ENCODE measurements at places on chromosomes 3 and 15. TPM values are rescaled to one million over a fixed set of nuclear protein-coding genes. Genes with fewer than 3 reads are reported as not detected.

The QTRT2 gene
- 7.6 TPM for total RNA-seq

The IREB2 gene
- 40.8 TPM for total RNA-seq

The NEK10 gene
- total RNA-seq, result not detected

The GNAT1 gene
- not detected for total RNA-seq

The CHST14 gene
- 8.6 TPM for total RNA-seq

The IQCF5 gene
- total RNA-seq, result not detected

The CACNA1D gene
- 0.74 TPM for total RNA-seq

The GPR149 gene
- total RNA-seq, result not detected

- no peak for DNase-seq
Observed at GRCh38 chr15:60044636-60045270, 40.6 kb downstream of the FOXB1 start.

GRCh38 chr15:71440489-71441110 is 325.3 kb downstream of the THSD4 start:
- DNase-seq, result no peak

DNA sequence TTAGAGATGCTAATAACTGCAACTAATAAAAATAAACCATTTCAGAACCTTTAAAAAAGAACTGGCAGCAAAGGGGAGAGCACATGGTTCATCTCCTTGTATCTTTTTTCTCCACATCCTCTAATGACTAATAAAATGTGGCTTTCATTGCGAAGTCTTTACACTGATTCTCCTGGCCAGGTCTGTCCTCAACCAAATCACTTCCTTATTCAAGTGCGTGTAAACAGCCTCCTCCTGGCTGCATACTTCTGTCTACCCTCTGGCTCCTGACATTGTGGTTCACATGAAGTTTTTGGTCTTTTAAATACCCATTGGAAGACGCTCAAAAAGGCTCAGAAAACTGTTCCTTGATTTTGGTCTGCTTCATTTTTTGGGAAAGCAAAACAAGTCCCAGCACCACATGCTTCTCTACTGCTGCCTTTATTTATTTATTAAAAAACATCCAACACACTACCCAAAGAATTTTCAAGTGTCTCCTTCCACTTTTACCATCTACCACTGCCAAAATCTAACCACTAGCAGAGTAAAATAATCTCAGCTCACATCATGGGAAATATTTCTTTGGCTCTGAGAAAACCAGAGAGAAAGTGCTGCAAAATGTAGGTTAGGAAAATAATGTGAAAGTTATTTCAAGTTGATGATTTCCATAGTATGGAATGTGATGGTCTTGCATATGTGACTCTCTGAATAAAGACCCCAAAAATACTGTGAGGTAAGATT is 85.1 kb downstream of the EFL1 start:
- DNase-seq, result no peak

- DNase-seq, result no peak
Observed at GRCh38 chr3:25474052-25474451, 46.0 kb downstream of the RARB start.

DNA sequence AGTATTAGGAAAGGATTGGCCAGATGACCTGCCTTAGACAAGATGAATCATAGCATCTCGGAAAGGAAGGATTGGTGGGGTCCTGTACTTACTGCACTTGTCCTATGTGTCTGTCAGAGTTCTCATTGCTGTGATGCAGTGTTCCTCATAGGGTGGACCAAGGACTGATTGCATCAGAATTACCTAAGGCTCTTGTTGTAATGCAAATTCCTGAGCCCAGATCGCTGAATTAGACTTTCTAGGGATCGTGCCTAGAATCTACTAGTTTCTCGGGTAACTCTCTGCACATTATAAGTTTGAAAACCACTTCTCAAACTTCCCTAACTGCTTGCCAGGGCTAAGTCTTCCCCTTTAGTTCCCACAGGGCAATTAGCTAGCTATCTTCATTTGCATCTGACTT is 74.9 kb upstream of the SKOR1 start:
- DNase-seq, result no peak

GRCh38 chr3:45646051-45646585 is 43.1 kb upstream of the SACM1L start:
- no peak for DNase-seq

- no peak for DNase-seq
Observed at GRCh38 chr3:155149494-155149893, 69.4 kb downstream of the MME start.

- no peak for DNase-seq
Observed at GRCh38 chr15:39472621-39473297, 108.1 kb upstream of the THBS1 start.

DNA sequence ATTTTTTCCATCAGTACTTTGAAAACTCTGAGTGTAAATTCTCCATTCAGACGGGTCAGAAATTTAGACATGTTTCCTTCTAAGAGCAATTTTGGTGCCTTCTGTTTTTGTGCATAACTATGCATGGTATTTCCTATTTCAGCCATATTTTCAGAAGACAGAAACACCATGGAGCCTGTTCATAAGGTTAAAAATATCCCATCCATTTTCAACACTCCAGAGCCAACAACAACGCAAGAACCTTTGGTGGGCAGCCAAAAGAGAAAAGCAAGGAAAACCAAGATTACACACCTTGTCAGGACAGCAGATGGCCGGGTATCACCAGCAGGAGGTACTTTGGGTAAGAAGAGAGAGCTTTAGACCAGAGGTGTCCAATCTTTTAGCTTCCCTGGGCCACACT is 275.6 kb downstream of the BBX start:
- DNase-seq, result no peak
